ENCODE measurements at places on chromosomes 2 and 18.

DNA sequence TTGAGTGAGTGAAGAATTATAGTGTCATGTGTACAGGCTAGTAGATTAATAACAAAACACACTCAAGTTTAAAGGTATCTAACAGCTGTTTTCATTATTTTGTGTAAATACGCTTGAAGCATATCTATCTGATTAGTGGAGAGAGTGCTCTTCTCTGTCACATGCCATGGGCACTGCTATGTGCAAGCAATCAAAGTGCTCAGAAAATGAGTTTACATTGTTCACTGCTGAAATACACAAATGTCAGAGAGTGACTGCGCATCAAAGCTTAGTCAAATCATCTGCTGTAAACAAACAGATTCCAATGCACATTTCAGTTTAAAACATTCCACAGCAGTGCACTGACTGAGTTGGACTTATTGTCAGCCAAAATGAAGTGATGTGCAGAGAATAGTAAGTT is 423.4 kb downstream of the ZEB2 start:
- DNase-seq = no peak

DNA sequence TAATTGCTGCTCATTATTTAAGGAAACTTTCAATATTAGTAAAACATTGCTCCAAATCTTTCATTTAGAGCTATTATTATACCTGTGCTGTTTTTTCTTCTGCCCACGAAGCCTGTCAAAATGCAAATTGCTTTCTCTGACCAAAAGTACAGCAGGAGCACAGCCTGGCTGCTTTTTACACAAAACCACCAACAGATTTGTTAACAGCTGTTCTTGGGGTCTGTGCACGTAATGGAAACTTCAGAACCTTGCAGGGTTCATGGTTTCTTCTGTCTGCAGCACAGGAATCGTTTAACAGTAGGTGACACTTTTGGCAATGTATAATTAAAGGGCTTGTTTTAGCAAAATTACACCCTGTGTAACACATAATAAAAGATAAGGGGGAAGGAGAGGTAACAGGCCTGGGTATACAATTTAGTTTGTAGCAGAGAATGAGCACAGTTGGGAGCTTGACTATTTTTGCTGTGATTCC is 447.3 kb downstream of the KCNJ3 start:
- DNase-seq = peak; percentile 84

GRCh38 chr2:25566694-25567093 is 106.7 kb downstream of the DTNB start:
- no peak for DNase-seq

DNA sequence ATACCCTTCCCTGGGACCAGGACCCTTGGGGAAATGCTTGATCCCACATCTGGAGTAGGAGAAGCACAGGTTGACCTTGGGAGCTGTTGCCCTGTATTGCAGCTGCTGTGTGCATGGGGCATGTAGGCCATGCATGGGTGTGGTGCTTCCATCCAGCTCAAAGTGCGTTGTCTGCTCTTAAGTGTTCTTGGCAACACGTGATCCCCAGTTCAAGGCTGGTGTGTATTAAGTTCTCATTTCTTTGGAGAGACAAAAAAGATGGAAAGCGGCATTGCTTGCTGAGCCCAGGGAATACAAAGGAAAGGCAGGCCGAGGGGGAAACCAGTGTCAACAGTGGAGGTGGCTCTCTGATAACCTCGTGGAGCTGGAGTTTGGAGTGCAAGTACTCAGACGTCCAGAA is 110.7 kb downstream of the RTP5 start:
- DNase-seq = no peak

GRCh38 chr2:197890168-197890567 is 85.8 kb downstream of the PLCL1 start:
- DNase-seq = no peak

DNA sequence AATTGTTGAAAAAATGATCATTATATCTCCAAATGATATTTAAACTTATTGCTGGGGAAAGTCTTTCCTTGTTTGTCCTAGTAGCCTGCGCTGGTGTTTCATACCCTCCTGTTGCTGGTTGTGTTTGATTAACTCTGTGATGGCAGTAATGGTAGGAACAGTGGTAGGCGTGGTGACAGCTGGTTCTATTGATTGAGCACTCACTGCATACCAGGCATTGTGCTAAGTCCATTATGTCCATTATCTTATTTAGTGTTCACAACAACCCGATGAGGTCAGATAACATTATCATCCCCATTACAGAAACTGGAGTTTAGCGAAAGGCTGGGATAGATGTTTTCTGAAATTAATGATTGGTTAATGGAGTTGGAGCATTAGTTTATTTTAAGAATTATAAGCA is 77.8 kb upstream of the STON1 start:
- no peak for DNase-seq

DNA sequence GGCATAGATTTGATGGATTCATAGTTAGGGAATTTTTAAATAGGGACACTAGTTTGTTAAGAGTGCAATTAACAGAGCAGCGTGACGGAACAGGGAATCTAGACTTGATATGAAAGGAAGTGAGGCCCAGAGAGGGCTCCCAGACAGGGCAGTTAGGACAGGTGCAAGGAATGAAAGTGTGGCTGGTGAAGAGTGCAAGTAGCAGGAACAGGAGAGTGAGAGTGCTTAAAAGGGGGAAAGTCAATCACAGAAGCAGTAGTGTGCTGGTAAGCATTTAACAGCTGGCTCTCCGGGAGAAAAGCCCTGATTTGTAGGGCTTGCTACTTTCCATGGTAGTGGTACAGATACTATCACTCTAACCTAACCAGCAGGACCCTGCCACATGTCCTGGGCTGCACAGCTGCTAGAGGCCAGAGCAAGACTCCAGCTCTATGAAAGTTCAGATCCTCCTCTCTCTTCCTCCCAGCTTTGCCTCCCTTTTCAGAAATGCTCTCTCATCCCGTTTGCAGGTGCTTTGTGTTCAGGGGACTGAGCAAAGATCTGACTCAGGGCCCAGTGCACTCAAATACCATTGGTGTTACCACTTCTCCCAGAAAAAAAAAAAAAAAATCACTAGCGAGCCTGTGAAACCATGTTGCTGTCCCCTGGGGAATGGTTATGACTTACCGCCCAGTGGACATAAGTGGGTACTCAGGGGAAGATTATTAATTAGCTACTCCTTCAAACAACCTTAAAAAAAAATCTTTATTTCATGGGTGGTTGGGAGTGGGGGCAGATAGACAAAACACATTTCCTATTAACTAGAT is 18.1 kb upstream of the GCFC2 start:
- no peak for DNase-seq

DNA sequence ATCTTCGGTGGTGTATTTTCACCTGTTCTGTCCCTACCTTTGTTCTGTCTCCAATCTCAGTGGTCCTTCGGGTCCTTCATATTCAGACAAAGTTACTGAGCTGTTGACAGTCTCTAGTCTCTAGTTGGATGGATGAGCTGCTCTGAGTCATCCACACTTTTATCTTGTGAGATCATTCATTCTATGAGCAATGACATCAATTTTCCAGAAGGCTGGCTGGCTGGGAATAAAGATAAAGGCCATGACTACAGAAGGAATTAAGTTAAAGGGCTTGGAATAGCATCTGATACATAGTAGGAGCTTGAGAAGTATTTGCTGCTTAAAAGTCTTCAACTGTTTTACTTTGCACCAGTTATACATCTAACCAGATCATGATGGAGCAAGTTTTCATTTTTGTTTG is 43.1 kb upstream of the SLC39A10 start:
- peak; percentile 10 for DNase-seq

DNA sequence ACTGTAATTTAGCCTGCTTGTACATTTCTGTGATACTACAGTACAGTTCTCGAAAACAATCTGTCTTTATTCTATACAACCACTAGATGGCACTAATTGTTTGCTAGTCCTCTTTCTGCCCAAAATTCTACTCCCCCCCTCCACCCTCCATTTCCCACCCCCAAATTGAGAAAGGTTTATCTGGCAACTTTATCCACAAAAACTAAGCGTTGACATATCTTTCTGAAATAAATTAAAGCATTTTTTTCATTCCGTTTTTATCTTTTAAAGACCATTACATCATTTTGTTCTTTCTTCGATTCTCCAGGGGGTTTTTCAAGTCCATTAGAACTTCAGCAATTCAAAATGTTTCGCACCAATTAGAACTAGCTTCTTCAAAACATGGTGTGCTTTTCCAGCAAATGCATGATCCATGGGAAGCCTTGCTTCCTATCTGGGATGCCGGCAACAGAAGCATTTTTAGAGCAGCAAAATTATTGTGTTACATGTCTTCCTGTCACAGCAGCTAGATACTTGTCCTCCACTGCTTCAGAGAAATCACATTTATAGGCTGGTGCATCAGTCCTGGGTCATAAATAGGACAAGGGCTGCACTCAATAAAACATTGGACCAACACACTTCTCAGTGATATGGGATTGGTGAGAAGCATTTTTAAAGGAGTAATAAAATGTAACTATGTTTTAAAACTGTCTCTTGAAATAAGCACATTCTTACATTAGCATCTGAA is 241.3 kb downstream of the PAX3 start:
- DNase-seq = no peak

GRCh38 chr2:104854498-104855220 is 744 bp downstream of the POU3F3 start:
- DNase-seq = no peak

GRCh38 chr2:129181433-129181832 is 798.0 kb upstream of the RAB6C start:
- no peak for DNase-seq

- DNase-seq = peak; percentile 91
Observed at GRCh38 chr2:85753525-85754312, at the start of gene ATOH8. Gene ATOH8, plus strand, starts transcription at chr2:85753991. Its CDS starts 199 bp downstream, at chr2:85754190.

DNA sequence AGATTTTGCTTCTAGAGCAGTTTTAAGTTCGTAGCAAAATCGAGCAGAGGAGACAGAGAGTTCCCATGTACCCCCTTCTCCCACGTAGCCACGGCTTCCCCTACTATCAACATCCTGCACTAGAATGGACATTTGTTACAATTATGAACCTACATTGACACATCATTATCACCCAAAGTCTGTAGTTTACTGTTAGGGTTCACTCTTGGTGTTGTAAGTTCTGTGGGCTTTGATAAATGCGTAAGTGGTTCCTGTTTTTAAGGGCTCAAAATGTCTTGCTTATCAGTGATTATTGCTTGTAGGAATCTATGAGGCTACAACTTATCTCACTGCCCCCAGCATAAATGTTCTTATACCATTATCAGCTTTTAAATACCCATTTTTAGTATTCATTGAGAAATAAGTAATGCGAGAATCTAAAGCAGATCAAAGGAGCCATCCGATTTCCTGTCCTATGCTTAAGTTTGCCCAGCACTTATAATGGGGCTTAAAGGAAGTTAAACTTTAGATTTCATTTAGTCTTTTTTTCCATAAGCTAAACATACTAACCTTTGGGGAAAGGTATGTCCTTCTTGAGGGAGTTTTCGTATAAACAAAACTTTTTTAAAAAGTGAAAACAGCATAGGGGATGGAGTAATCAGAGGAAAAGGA is 118.7 kb downstream of the HAUS1 start:
- no peak for DNase-seq

- DNase-seq = no peak
Observed at GRCh38 chr2:86622519-86623042, 1.1 kb downstream of the RNF103 start.

- no peak for DNase-seq
Observed at GRCh38 chr2:120773186-120773800, 37.6 kb downstream of the GLI2 start.

DNA sequence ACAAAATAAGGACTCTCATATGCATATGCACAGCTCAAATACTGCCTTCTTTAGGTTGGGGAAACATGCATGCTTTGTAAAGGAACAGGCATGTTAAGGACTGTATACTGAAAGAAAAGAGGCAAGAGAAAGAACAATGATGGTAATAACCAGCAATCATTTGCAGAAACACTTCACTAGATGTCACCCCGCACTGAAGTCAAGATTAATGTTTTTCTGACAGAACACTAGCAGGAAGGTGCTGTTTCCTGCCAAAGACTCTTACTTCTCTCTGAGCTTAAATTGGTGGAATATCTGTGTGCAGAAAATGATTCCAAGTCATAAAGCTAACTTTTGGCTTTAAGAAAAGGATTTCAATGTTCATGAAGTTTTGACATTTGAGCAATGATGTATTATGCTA is 19.3 kb upstream of the CSRNP3 start:
- DNase-seq = peak; percentile 60

- no peak for DNase-seq
Observed at GRCh38 chr18:3466872-3467271, 16.9 kb downstream of the TGIF1 start.

DNA sequence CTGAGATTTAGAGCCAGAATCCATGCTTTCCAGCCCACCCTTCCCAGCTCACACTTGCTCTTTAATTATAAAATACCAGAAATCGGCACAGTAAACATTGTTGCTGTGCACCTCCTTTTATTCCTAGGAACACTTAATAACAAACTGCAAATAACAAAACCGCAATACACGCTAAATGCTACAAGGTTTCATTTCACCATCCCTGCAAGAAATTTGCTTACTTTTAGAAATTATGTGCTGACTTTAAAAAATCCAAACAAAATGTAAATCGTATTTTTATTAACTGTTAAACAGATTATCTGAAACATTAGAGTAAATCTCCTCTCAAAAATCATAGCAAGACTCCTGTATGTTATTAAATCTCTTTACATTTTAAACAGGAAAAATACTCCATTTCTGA is 79.3 kb downstream of the TCF4 start:
- DNase-seq = no peak

- no peak for DNase-seq
Observed at GRCh38 chr18:68219274-68219673, 495.6 kb downstream of the TMX3 start.

- DNase-seq = no peak
Observed at GRCh38 chr2:223602972-223603371, 811 bp upstream of the SCG2 start.

GRCh38 chr2:28336982-28337627 is 55.6 kb upstream of the FOSL2 start:
- no peak for DNase-seq

DNA sequence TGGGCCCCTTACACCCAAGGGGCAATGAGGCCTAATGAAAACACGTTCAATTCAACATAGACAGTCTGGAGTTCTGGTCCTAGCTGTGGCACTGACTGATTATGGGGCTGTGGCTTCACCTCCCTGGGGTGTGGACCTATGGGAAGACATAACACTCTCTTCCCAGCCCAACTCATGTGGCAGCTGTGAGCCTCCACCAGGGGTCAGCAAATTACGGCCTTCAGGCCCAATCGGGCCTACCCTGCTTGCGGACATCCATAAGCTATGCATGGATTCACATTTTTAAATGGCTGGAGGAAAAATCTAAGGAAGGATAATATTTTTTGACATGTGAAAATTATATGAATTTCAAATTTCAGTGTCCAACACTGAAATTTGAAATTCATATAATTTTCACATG is 101.3 kb downstream of the LOXHD1 start:
- DNase-seq = no peak

DNA sequence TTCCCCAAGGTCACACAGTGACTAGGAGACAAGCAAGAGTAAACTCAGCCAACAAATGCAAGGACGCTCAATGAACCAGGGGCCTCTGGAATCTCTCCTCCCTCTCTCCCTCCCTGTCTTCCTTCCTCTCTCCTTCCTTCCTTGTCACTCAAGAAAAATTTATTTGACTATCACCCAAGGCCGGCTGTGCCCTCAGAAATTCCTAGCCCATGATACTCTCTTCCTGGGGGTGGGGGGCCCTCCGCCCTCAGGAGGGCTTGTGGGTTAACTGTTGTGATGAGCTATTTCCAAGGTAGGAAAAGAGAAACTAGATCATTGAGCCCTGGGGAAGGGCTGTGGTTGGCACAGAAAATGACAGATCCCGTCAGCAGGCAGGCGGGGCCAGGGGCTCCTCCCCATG is 21.7 kb downstream of the INHBB start:
- no peak for DNase-seq

All from NCI-H446 treated with DMSO at 0.1 percent for 48 hours (cell line).